Fibroblast of pulmonary artery (primary cell): ENCODE measurements at places on chromosomes 11 and 22.
A peak's percentile ranks its signal among the peaks of the same experiment; 100 is the strongest.

DNA sequence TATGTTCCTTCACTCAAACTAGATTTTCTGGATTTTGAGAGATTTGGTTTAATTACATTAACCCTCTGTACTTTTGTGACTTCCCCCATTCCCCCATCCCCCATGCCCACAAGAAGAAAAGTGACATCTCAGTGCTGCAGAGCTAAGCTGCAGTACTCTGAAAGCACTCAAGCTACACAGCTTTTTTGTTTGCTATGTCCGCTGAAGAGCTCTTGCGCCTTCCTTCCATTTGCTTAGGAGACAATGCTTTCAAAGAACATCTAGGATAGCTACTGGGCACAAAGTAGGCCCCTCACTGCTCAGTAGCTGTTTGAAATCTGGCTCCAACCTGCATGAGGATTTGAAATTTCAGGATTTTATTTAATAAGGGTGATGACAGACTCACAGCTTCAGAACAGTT, 69.7 kb downstream of the SLC17A6 start:
- DNase-seq = no peak

GRCh38 chr11:1691026-1691877, 5.7 kb upstream of the KRTAP5-6 start:
- DNase-seq = no peak

DNA sequence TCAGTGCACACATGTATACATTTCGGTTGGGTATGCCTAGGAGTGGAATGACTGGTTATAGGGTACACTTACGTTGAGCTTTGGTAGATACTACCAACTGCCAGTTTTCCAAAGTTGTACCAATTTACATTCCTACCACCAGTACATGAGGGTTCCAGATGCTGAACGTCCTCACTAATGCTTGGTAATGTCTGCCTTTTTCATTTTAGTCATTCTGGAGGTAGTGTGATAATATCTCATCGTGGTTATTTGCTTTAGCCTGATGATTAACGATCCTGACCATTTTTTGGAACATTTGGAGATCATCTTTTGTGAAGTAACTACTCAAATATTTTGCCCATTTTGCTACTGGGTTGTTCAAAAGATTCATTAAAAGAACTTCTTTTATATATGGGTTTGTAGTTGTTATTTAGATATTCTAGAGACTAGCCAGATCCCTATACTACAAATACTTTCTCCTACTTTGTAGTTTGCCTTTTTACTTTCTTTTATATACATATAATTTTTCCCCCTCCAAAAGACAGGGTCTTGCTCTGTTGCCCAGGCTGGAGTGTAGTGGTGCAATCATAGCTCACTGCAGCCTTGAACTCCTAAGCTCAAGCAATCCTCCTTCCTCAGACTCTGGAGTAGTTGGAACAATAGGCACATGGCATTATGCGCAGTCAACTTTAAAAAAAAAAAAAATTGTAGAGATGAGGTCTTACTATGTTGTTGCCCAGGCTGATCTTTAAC, 62.1 kb downstream of the RBFOX2 start:
- no peak for DNase-seq

GRCh38 chr11:1548221-1549070, 23.6 kb downstream of the DUSP8 start:
- DNase-seq = peak; percentile 40

DNA sequence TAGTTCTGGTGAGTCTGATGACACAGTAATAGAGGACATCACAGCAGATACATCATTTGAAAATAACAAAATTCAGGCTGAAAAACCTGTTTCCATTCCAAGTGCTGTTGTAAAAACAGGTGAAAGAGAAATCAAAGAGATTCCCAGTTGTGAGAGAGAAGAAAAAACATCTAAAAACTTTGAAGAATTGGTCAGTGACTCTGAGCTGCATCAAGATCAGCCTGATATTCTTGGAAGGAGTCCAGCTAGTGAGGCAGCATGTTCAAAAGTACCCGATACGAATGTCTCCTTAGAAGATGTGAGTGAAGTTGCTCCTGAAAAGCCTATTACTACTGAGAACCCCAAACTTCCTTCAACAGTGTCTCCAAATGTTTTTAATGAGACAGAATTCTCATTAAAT, 38.7 kb downstream of the RTN3 start:
- DNase-seq = peak; percentile 28

- DNase-seq = no peak
These were observed 1.8 kb upstream of the PKNOX2 start for GRCh38 chr11:125162743-125163142.

DNA sequence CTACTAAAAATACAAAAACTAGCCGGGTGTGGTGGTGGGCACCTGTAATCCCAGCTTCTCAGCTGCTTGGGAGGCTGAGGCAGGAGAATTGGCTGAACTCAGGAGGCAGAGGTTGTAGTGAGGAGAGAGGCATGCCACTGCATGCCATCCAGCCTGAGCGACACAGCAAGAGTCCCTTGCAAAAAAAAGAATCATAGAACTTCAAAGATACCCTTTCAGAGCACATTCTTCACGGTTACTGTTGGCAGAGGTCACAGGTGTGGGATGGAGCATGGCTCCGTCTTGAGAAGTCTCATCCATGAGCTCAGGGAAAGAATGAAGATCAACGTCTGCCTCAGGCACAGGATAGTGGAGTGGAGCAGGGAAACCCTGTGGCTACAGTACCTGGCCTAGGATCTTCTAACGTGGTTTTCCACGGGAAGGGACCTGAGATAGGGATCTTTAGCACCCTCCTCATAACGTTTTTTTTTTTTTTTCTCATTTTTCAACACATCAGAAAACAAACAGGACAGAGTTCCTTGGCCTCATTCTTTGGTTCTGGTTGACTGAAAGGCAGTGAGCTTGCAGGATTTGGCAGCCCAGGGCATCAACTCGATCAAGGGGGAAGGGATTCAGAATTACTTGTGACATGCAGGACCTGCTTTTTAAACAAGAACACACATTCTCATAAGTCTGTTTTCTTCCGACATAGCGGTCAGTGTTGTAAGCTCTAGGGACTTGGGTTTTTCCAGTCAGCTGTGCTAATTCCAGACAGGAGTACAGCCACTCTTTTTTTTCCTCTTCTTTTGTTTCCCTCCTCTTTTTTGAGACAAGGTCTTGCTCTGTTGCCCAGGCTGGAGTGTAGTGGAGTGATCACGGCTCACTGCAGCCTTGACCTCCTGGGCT, 22.8 kb downstream of the F2 start:
- DNase-seq = no peak

GRCh38 chr11:88359114-88359513, 21.6 kb upstream of the CTSC start:
- DNase-seq = no peak

DNA sequence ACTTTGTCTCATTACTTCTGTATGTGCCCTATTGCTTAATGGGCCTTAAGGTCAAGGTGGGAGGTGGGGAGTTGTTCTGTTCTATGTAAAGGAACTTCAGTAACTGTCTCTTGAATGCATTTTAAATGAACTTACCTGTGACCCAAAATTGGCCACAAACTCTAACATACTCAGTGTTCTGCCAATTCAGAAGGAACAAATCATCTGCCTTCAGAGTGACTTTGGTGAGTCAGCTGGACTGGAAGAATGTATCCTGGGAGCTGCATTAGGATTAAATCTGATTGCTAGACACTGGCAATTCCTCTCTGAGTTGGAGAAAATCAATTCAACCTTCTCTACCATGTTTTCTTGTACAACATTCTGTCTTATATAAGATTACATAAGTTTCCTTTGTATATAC, 1104.8 kb downstream of the DLG2 start:
- DNase-seq = peak; percentile 7

DNA sequence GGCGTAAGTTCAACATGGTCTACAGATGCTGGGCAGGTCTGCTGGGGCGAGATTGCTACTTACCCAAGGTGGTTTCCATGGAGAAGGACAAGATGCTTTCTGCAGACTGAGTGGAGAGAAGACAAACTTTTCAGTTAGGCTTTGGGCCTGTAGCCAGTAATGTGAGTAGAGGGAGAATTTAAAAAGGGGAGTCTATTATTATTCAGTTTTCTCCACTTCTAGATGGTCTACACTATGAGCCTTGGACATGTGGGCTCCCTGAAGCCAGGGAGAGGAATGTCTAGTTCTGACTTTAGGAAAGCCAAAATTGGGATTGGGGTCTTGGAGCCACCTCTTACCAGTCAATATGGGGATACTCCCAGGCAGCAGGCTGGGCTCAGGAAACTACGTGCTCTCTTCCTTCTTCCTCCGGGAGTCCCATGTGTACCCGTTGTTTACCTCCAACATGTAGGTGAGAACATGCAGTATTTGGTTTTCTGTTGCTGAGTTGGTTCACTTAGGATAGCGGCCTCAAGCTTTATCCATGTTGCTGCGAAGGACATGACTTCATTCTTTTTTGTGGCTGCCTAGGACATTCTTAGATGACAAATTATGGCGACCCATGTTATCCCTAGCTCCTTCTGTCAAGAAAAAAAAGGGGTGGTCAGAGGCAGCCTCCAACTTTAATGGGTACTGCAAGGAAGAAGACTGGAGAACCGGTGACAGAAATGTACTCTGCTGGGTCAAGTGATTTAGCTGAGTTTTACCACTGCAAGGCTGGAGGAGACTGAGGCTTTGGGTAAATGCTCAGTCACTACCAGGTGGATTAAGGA, 14.7 kb upstream of the ZNF280A start:
- no peak for DNase-seq

- no peak for DNase-seq
These were observed 463 bp downstream of the RAD9A start for GRCh38 chr11:67392183-67392715.

DNA sequence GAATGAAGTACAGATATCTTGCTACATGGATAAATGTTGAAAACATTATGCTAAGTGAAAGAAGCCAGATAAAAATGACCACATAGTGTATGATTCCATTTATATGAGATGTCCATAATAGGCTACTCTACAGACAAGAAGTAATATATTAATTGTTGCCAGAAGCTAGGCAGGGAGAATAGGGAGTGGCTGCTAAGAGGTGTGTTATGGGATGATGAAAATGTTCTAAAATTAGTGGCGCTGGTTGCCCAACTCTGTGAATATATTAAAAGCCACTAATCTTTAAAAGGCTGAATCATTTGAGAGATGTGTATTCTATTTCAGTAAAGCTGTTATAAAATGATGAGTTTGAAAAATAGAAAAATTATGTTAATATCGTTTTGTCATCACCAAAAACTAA, 144.4 kb downstream of the NCAM1 start:
- no peak for DNase-seq

DNA sequence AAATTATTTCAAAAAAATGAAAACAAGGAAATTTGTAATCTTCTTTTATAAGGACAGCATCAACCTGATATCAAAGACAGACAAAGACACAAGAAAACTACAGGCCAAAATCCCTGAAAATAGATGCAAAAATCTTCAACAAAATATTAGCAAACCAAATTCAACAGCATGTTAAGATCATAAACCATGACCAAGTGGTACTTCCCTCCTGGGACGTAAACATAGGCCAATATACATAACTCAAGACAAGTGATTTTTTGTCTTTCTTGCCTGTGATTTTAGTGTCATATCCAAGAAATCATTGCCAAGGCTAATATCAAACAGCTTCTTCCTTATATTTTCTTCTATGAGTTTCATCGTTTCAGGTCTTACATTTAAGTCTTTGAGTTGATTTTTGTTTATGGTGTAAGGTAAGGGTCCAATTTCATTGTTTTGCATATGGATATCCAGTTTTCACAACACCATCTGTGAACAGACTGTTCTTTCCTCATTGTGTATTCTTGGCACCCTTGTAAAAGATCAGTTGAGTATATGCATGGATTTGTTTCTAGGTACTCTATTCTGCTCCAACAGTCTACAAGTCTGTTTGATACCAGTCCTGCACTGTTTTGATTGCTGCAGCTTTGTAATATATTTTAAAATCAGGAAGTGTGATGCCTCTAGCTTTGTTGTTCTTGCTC, 50.0 kb downstream of the SBF2 start:
- DNase-seq = no peak

GRCh38 chr11:105449100-105449734, 160.7 kb upstream of the GRIA4 start:
- DNase-seq = no peak

GRCh38 chr11:115084231-115084630, 405.9 kb downstream of the NXPE2 start:
- DNase-seq = no peak

- no peak for DNase-seq
These were observed 16.4 kb downstream of the CWC15 start for GRCh38 chr11:94956963-94957362.

DNA sequence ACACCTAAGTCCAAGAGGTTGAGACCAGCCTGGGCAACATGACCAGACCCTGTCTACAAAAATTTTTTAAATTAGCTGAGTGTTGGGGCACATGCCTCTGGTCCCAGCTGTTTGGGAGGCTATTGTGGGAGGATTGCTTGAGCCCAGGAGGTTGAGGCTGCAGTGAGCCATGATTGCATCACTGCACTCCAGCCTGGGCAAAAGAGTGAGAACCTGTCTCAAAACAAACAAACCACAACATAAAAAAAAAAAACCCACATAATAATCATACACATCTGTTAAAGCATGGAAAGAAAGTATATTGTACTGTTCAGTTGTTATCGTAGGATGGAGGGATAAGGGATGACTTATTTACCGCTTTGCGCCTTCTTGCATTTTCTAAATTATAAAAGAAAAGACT, 35.9 kb upstream of the GRK2 start:
- no peak for DNase-seq

DNA sequence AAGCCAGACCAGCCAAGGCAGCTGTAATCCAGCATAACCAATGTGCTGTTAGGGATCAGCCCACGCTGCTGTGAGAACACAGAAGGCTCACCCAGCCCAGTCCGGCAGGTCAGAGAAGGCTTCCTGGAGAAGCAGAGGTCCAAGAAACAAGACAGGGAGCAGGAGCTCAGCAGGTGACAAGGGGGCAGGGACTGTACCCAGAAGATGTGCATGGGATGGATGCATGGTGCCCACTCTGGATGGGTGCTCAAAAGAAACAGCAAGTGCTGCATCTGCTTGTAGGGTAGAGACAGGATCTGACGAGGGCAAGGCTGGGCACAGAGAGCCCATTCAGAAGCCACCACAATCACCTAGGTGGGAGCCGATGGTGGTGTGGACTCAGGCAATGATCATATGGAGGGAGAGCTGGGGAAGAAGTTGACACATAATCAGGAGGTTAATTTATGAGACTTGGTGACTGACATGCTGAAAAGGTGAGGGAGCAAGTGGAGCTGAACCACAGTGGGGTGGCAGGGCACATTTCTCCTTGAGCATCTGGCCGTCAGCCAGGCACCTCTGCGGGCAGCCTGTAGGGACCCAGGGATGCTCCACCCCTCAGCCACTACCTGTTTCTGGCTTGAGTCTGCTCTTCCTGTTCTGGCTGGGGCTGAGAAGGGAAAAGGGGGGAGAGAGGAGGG, 102.3 kb upstream of the DRD2 start:
- DNase-seq = no peak

DNA sequence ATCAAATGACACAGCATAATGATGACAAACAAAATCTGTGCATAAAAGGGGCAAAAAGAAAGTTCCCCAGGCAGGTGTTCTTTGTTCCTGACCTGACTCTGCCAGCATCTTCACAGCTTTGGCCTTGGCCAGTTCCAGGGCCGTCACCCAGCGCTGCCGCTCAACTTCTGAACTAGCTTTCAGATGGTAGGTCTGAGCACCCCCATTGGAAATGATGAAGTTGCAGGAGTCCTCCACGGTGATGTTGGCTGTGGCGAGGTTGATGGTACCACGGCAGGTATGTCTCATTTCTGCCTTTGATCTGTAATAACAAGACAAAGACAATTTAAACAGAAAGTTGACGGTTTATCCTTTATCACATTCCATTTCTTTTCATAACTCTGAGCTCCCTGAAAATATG, 5.3 kb downstream of the OSBP start:
- no peak for DNase-seq
